ENCODE measurements at places on chromosomes 5 and 9.
A peak's percentile ranks its signal among the peaks of the same experiment; 100 is the strongest.

GRCh38 chr5:60535198-60535597, 164.8 kb downstream of the DEPDC1B start:
- no peak for DNase-seq

DNA sequence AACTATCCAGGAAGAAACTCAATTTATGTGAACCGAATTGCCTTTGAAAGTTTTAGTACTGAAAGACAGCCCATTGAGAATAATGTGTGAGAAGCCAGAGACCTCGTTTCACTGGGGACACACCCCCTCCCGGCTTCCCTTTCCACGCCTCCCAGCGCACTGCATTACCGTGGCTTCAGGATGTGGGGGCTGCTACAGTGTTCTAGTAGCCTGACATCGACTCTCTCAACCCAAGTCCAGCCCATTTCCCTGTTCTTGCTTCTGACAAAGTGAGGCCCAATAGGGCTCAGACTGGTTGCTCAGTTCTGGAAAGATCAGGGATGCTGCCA, 3.5 kb downstream of the PAX5 start:
- DNase-seq = no peak

DNA sequence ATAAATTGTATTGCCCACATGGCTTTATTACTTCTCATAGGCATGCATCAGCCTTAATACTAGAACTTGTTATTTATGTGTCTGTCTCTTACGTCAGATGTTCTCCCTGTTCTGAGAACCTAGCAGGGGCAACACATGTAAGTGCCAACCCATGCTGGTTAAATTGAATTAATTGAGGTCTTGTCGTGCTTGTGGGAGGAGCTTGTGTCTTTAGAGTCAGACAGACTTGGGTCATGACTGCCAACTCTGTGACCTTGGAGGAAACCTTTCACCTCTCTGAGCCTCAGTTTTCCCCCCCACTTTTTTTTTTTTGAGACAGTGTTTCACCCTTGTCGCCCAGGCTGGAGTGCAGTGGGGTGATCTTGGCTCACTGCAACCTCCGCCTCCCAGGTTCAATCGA, 2.2 kb upstream of the MEGF9 start:
- no peak for DNase-seq

DNA sequence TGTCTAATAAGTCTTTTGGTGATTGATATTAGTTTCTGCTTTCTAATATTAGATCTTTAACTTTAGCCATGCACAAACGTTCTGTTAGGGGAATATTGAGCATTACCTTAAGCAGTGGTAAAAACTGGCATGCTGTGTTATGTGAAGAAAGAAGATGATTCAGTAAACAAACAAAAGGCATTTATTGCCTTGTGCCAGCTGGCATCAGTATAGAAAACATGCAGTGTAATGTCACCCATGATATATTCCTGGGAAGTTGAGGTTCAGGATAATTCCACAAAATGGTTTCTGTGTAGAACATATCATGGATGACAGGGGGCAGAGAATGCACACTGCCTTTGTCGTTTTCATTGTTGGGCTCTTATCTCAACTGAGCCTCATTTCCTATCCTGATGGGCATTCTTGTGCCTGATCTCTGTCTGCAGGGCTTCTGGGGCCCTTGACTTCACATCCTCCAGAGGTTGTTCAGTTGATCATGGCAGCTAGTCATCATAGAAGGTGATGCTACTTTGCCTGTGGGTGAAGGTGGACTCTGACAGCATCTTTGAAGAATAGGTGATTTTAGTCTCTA, 24.2 kb downstream of the LRRTM2 start:
- DNase-seq = no peak

GRCh38 chr5:126871441-126871840, 94.5 kb downstream of the LMNB1 start:
- no peak for DNase-seq

- DNase-seq = no peak
These were observed 2.0 kb downstream of the MZB1 start for GRCh38 chr5:139387611-139388197.

- peak; percentile 30 for DNase-seq
These were observed 229.7 kb downstream of the MRPS30 start for GRCh38 chr5:45038366-45038987.

GRCh38 chr5:110916381-110917049, 155.0 kb upstream of the TSLP start:
- DNase-seq = peak; percentile 70

DNA sequence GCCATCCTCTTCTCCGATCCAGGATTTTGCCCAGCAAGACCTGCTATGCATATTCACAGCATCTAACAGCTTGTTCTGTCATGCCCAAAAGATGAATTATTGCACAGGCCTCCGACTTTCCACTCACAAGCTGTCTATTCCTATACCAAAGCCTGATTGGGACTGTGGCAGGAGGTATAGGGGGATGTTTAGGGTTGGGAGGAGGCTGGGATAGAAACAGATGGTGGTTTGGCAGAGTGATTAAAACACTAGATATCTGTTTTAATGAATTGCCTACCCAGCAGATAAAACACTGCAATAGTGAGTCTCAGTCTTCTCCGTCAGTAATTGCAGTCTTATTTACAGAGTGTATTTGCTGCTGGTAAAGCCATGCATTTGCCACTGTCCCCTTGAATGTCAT, 215.3 kb downstream of the TLR4 start:
- DNase-seq = no peak

GRCh38 chr9:130995086-130996011, 13.6 kb upstream of the LAMC3 start:
- peak; percentile 54 for DNase-seq

DNA sequence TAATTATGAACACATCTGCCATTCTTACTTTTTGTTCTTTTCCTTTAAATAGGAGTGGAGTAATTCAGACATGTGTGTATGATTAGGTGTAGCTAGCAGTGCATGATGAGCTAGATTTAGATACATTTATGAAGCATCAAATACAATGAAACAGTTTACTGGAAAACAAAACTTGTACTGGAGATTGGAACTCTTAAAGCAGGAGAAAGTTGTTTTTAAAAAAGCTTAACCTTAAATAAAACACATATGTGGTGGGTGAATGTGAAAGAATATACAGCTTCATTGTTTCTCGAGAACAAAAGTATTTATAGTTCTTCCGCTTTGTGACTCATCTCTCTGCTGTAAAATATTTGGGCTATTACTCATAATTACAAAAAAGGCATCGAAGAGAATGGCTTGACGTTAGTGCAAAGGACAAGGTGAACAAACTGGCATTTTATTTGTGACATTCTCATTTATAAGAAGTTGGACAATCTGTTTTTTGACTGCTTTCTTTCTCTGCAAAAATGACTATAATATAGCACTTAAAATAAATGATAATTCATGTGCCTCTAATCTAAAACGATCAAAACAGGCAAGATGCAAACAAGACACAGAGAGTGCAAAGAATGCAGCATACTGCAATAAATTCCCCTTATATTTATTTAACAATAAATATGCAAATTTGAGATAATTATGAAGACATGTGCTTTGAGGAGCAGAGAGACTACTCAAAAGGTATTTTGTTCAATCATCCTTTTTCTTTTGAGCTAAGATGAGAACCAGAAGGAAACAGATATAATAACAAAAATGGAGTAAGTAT, 478.8 kb downstream of the CETN3 start:
- peak; percentile 89 for DNase-seq

DNA sequence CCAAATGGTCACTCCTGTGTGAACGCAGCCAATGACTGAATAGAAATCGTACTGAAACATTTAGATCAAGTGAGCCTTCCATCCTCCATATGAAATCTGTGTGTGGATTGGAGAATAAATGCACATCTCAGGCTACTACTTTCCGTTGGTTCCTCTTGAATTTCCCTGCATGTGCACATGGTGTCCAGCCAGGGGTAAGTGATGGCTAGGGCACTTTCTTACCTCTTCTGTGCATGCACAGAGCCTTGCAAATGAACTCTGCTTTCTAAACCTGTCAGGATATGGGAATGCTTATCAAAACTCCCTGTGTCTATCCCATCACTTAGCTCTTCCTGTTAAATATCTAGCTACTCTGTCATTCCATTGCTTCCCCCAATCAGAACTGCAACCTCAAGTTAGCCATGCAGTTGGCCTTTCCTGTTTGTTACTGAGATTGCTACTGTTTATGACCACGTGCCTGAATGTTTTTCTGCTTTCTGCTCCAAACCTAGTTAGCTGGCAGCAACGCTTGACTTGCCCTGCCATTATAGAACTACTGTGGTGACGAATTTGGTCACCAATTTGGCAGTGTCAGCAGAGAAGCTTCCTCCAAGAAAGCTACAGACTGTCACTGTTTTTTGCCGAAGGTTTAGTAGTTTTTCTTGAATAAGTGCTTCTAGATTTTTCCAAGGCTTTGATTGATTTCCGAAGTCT, 661.6 kb downstream of the LRRC70 start:
- no peak for DNase-seq
